AG10803 (cell line): ENCODE measurements at places on chromosomes 5 and 9.
A peak's percentile ranks its signal among the peaks of the same experiment; 100 is the strongest.

DNA sequence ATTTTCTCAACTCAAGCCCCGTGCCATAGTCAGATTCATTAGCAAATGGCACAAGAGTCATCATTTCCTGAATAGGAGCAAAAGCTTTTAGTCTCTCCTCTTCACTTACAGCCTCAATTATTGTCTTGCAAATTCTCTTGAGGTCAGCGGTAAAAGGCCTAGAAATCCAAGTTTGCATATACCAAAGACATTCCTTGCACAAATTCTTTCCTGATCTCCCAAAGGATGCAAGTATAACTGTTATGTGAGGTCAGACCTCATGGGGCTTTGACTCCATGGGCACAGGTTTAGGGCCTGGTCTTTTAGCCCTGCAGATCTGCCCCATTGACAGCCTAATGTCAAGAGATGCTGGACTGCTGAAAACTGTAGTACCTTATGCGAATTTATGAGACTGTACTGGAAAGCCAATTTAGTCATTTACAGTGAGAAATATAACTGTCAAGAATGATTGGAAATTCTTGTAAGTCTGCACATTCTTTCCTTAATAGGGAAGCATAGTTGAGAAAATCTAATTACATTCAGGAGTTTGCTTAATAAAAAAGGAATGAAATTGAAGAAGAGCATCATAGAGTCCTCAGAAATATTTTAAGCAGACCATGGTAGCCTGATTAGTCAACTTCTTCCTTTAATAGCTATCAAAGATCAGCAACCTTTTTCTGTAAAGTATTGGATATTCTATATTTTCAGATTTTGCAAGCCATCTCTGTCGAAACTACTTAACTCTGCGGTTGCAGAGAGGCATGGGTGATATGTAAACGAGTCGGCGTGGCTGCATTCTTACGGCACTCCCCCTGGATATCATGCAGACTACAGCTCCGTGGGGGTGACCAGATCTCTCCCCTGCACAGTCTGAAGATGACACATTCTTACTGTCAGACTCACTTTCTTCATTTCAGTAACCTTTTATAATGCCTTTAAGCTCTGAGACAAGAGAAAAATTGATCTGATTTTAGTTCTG, 45.2 kb downstream of the GCNT4 start:
- DNase-seq, result peak; percentile 90

GRCh38 chr5:96546120-96546519, 113.1 kb upstream of the PCSK1 start:
- no peak for DNase-seq

GRCh38 chr5:158899792-158900191, 199.9 kb downstream of the EBF1 start:
- DNase-seq, result peak; percentile 89

DNA sequence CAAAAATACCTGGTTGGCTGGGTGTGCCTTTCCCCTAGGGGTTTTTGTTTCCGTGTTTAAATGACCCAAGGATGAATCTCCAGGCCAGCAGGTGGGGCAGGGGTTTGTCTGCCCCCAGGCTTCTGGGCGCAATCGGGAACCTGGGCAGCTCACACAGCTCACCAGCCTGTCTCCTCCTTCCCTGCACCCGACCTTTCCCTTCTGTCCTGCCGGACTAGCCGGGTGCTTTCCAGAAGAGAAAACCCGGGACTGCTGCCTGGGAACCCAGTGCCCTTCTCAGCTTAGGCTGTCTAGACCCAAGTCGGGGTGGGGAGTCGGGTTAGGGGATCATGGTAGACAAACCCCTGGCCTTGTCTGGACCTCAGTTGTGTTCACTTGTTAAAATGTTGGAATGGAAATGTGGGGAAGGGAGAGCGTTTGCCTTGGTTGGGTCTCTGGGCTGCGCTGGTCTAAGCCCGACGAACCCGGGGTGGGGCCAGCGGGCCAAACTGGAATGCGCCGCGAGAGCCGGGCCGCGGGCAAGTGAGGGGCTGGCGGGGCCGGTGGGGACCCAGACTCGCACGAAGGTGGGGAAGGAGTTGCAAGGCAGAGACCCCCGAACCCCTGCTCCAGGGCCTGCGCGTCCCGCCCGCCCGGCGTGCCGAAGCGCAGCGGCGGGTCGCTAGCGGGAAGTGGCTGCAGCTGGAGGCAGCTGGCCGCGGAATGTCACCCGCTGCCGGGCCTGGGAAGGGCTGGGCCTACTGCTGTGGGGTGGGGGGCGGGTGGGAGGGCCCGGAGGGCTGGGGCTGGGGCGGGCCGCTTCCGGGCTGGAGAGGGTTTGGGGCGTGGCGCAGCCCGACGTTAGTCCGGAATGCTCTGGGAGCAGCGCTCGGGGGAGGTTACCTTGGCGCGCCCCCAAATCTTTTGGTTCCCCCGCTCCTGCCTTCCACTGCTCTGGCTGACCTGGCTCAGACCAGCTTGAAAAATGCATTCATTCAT, 84.6 kb downstream of the DAB2IP start:
- DNase-seq, result peak; percentile 59

DNA sequence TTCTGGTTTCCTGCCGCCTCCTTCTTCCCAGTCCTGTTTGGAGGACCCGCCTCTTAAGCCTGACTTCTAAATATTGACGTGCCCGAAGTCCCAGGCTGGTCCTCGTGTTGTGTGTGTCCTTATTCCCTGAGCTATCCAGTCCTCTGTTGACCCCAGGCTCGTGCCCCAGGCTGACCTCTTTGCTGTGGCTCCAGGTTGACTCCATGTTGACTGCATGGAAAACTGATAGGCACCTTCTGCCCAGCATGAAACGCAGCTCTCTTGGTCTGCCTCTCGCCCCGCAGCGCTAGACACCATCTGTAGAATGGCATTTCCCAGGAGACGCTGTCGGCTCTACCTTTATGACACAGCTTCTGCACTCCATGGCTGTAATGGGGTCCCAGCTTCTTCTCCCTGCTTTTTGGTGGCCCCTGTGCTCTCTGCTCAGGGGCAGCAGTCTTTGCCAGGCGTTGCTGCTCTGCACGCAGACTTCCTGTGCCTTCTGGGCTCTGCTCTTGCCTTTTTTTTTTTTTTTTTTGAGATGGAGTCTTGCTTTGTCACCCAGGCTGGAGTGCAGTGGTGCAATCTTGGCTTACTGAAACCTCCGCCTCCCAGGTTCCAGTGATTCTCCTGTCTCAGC, 28.4 kb downstream of the EHMT1 start:
- DNase-seq, result no peak

DNA sequence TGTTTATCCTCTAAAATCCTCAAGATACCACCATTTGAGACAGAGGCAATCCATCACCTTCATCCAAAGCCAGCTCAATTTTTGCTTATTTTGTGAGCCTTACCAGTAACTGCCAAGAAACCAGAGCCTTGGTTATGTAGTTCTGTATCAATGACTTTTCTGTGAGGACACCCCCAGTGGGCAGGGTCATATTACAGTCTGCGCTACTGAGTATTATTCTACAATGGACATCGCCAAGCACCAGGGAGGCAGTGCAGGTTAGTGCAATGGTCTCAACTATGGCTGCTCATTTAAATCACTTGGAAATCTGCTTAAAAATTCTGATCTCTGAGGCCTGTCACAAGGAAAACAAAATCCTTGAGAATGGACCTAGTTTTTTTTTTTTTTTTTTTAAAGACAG, 90.5 kb upstream of the NIPAL4 start:
- no peak for DNase-seq

GRCh38 chr5:32020271-32020670, 153.8 kb downstream of the GOLPH3 start:
- DNase-seq, result no peak

DNA sequence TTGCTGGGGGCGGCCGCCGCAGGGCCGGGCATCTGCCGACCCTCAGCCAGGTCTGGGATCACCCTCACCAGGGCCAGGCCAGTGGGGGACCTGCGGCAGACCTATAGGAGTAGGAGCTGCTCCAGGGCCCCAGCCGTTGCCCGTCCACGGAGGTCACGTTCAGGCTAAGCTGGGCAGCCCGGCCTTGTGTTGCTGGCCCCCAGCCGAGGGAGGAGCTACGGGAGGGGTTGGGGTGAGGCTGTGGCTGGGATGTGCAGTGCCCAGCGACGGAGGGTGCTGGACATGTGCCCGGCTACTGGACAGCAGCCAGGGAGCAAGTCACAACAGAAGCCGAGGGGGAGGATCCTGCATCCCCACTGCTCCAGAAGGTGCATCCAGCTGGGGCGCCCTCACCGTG, 39.6 kb upstream of the SLC6A19 start:
- no peak for DNase-seq

- peak; percentile 78 for DNase-seq
Measured at GRCh38 chr9:115115924-115116323, 2.0 kb downstream of the TNC start.

- DNase-seq, result peak; percentile 84
Measured at GRCh38 chr5:87113861-87114260, 153.8 kb upstream of the RASA1 start.

DNA sequence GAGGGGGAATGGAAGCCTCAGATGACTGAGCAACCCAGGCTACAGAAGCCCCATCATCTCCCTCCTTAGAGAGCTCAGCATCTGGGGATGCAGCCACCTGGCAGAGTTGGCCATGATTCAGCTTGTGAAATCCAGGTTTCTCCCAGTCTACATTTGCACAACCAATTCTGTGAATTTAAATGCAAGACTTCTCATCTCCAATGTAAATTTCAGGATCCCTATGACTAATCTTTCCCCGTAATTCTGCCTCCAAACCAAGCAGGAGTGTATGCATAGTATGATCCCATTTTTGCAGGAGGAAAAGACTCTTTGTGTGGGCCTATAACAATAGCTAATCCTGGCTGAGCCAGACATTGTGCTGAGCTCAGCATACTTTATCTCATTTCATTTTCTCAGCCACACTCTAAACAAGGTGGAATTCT, 59.6 kb upstream of the IL17B start:
- DNase-seq, result no peak

GRCh38 chr5:159212657-159213462, 3.5 kb upstream of the RNF145 start:
- no peak for DNase-seq

- no peak for DNase-seq
Measured at GRCh38 chr9:9337129-9337528, 1275.7 kb downstream of the PTPRD start.

DNA sequence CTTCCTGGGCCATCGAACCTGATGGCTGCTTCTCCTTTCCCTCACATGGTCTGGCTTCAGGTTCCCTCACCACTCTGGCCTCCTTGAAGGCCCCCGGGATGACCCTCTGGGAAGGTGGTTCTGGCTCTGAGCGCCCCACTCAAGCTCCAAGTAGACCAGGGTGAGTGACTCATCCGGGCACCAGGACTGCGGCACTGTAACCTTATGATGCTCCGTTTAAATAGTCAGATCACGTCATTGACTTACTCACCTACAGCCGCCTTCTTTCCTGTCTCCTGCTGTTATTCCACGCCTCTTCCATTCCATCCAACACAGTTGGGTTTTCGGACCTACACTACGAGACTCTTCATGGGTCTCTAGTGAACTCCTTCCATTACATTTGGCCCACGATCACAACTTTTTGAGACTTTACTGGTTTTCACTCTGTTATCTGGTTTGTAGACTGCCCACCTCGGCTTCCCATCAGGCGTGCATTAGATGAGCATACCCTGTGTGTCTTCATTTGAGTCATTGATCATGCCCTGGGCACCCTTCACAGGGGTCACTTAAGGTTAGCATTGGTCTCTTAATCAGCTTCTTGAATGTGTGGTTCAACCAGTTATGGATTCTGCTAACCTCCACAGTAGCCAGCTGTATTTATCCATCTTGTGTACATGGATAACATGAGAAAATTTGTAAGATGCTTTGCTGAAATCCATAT, 138.8 kb upstream of the LMX1B start:
- DNase-seq, result peak; percentile 26

DNA sequence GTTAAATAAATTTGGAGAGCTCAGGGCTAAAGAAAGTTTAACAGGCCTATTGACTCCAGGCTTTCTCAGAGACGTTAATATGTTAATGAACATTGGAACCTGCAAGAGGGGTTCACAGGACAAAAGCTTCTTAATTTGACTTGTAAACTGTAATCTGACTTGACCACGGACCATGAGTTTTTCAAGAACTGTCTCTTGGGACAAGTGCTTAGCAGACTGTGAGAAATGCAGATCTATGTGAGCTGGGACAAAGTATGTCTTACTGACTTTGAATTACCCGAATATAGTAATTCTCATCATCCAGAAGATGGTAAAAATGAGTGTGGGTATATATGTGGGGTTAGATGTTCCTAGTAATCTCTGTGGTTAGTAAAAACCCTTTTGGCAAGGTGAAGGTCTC, 186.6 kb downstream of the ATP10B start:
- DNase-seq, result no peak

DNA sequence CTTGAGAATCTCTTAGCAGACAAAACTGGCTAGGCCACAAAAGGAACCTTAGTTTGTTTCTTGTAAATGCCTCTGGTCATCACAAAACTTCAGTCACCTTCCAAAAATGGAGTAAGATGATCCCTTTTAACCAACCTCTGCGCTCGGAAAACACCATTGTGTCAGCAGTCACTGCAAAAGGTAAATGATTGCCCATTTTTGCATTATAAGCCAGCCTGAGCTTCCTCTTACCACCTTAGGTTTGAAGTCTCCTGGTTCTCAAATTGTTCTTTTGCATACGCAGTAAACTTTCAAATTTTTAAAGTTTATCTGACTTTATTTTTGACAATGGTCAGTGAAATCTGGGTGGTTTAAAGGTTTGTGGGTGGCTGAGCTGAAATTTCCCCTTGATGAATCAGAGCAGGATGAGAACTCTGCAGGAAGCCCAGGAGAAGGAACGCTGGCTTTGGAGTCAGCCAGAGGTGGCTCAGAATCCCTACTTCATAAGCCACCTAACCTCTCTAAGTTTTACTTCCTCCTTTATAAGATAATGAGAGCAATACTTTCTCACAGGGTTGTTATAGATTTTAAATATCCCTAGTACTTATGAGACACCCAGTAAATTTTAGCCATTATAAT, 131.4 kb downstream of the MED10 start:
- DNase-seq, result no peak

GRCh38 chr5:103232393-103232999, 26.1 kb upstream of the MACIR start:
- DNase-seq, result peak; percentile 47

GRCh38 chr5:179832039-179832745, 11.5 kb downstream of the SQSTM1 start:
- no peak for DNase-seq

- DNase-seq, result peak; percentile 24
Measured at GRCh38 chr5:84382363-84383295, 2.1 kb downstream of the EDIL3 start.

DNA sequence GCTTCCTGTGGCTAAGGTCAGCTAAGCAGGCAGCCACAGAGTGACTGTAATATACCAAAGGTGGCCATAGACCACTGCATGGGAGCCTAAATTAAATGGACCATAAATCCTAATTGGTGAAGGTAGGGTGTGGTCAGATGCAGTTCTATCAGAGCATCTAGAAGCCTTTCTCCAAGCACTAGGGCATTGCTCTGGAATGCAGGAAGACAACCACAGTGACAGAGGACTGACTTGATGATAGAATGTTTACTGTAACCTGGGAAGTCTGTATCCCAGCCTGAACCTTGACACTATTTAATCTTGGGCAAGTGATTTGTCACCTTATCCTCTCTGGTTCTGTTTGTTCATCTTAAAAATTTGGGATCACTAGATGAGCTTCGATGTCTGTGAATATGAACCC, 2.3 kb downstream of the FBXO38 start:
- DNase-seq, result no peak

- DNase-seq, result no peak
Measured at GRCh38 chr9:7083192-7083591, 325.4 kb downstream of the KDM4C start.
